ENCODE measurements at places on chromosomes 7 and 10.

GRCh38 chr10:60367431-60367830, 22.2 kb downstream of the ANK3 start:
- no peak for DNase-seq

- no peak for DNase-seq
Observed at GRCh38 chr7:107234436-107234835, 65.6 kb downstream of the HBP1 start.

GRCh38 chr7:86660950-86661462, 17.3 kb downstream of the GRM3 start:
- DNase-seq = no peak

- DNase-seq = no peak
Observed at GRCh38 chr10:75353183-75353582, 48.4 kb downstream of the ZNF503 start.

DNA sequence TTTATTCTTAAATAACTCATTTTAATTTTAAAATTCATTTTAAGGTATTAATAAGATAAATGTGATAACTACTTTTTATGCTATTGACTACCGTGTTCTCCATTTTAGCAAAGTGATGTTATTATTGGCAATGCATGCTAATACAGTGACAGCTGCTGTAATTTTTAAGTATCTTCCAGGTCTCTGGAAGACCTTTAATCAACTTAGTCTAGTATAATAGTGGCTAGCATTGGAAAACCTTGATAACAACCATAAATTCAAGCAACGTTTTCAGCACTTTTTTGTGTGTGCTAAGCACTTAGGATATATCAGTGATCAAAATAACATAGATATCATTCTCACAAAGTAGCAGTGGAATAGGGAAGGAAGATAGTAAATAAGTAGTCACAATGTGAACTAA, 230.9 kb upstream of the MAGI2 start:
- DNase-seq = no peak

DNA sequence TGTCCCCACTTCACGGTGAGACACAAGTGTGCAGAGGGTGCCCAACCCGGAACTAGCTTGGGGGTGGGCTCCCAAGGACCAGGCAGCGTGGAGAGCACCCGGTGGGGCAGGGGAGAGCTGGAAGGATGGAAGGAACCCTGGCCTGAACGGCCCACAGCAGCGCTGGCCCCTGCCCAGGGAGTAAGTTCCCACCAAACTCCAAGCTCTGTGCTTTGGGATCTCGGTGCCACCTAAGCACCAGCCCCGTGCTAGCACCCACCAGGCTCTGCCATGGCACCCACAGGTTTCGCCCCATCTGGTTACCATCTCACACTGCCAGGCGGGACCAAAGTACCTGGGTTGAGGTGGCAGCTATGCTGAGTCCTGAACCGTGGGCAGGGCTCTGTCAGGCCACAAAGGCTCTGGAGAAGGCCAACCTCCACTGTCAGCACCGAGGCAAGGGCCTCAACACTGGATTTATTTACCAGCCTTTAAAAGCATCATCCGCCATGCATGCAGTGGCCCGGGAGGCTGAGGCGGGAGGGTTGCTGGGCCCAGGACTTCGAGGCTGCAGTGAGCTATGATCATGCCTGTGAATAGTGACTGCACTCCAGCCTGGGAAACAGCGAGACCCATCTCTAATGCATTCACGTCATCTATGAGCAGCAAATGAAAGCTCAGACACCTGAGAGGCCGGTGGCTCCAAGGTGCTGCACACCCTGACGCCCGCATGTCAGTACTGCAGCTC, 16.0 kb downstream of the GPER1 start:
- no peak for DNase-seq

DNA sequence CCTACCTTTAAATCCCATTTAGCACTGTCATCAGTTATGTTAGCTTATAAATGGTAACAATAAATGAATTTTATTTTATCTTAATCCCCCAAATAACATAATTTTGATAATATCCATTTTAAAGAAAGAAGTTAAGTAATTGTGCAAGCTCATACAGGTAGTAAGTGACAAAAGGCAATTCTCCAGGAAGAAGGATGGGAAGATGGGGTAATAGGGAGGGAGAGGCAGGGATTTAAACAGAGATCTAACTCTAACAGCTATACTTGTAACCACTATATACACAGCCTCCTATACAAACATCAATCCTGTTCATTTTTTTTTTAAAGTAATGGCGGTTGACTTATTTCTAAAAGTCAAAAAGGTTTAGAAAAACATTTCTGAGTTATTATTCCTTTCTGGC, 119.4 kb downstream of the SGMS1 start:
- DNase-seq = no peak

GRCh38 chr10:29501692-29502091, 133.1 kb downstream of the SVIL start:
- no peak for DNase-seq

Measured in CD4-positive, alpha-beta T cell (primary cell).